COLO829 (cell line): ENCODE measurements at places on chromosomes 5 and 9.

DNA sequence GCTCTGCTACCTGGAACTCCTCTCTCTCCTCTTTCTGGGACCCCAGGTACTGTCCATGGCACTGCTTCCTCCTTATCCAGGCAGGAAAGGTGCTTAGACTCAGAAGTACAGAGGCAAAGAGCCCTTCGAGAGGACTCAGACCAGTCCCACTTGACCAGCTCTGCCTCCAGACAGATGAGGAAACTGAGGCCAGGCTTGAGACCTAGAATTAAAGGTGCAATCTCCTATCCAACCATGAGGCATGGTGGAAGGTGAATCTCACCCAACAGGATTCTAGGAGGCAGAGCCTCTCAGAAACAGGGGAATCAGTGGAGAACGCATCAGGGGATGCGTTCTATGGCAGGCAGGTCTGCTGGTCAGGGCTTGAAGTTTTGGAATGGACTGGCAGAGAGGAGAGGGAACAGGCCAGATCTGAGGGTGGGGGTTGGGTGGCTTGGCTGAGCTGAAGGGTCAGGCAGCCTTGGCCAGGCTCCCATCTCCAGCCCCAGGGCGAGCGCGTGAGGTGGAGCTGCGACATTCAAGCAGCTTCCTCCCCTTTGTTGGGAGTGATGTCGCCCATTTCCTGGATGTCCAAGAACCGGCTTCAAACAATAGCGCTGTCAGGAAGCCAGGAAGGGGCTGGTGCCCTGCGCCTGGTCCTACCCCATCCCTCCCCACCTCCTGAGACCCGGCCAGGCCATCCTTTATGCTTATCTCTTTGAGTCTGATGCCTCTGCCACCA lies 26.2 kb downstream of the NDUFA8 start:
- no peak for DNase-seq

GRCh38 chr5:147927901-147928300 lies 21.6 kb upstream of the C5orf46 start:
- no peak for DNase-seq

- DNase-seq = no peak
These were observed 8.8 kb upstream of the NHP2 start for GRCh38 chr5:178162481-178162880.

DNA sequence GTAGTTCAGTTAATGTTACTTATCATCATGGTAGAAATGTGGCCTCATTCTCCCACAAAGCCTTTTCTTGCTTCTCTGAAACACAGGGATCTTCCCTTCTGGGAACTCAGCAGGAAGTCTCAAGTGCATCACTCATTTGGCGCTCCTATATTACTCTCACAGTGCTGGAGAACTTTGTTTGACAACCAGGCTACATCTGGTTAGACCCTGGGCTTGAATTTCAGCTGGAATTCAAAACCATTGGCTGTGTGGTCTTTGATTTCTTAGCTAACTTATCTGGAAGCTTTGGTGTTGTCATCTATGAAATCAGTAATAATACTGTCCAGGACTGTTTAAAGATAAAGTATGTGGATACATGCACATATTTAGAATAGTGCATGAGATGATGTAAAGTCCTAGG lies 1777.1 kb downstream of the MAT2B start:
- no peak for DNase-seq

DNA sequence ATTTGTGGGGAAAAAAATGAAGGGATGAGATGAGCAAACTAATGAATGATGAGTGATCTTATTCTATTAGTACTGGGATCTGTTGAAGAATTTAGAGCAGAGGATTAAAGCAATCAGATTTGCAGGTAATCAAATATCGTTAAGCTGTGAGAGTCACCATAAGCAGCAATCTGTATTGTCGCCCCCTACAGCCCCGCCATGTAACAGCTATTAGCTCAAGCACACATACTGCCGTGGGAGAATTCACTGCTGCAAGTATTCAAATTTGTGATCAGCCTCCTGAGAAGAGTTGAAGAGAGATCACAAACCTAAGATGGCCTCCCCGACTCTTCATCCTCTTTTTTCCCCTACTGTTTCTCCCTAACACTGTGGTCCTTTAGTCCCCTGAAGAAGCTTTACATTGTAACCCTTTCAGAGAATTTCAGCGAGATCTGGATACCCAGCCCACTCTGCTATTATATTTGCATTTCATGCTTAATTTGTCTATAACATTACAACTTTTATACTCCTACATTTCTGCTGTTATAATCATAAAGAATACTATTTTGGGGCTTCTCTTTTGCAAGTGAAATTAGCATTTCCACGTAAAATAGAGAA lies 28.5 kb upstream of the PHF24 start:
- peak; percentile 29 for DNase-seq

- peak; percentile 13 for DNase-seq
These were observed 242.1 kb downstream of the HCN1 start for GRCh38 chr5:45454114-45454513.

GRCh38 chr5:68432682-68433081 lies 217.1 kb downstream of the PIK3R1 start:
- DNase-seq = no peak

DNA sequence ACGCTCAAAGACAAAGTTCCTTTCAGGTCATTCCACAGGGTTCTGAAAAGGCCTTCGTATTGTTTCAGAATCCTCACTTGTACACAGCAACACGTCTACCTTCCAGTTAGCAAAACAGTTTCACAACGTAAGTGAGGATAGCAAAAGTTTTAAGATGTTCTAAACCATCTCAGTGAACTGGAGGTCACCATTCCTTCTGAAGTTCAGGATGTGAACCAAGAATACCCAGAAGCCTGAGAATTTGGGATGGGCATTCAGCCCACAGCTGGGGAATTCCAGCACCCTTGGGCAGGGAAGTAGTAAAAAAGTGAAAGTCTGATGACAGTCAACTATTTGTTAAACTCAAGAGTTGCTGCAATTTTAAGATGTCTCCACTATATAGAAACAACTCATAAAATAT lies 224.5 kb downstream of the BNC2 start:
- DNase-seq = no peak

DNA sequence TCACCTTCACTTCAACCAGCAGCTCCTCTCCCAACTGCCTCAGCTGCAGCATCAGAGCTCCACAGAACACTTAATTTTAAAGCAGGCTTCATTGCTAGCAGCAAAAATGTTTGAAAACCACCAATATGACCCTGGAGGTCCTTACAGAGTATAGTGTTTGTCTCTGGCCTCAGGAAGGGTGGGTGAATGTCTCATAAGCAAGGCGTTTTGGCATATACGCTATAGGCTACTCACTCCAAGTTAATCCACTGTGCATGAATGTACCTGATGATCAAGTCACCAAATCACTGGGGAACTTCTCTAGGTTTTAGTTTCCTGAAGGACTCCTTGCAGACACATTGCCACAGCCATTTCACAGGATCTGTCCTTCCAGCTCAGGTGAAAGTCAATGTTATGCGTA lies 125.3 kb downstream of the GABBR2 start:
- no peak for DNase-seq

DNA sequence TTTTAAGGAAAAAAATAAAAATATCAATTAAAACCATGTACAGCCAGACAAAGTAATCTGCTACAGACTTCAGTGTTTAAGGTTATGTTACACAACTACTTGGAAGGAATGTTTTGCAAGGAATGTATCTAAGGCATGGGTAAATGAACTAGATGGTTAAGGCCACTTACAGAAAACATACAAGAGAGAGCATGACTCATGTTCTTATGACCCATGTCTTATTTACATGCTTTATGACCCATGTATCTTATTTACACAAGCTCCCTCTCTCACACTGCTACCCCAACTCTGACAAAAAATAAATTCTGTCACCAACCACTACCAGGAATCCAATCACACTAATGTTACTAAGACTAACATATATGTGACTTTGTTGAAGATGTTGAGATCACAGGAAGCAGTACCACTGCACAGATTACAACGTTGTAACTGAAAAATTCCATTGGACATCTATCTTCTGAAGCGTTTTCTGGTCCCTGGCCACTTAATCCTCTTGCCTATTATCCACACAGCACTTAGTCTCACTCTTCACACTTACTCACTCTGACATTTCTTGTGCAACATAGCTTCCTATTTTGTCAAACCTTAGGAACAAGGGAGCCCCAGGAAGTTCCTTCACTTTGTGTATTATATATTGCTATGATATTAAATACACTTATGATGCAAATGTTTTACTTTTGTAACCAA lies 1630.1 kb upstream of the C9orf72 start:
- DNase-seq = no peak

DNA sequence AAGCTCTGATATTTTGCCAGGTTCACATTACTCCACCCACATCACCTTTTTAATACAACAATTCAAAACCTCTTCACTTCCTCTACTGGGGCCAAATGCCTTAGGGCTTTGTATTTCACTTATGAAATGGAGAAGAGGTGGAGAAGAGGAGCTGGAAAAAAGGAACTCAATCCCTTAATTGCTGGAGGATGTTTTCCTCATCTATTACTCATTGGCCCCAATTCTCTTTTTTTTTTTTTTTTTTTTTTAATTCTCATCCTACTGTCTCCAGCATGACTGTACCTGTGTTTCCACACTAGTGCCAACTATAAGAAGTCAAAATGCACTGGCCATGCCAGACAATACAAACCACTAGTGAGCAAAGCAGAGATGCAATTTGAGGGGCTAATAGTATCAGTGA lies 20.9 kb downstream of the FAM13B start:
- DNase-seq = no peak

GRCh38 chr9:12723409-12724028 lies 30.3 kb downstream of the TYRP1 start:
- no peak for DNase-seq

GRCh38 chr5:9505225-9505624 lies 40.6 kb downstream of the SEMA5A start:
- peak; percentile 24 for DNase-seq

GRCh38 chr5:54884195-54884536 lies 101.2 kb downstream of the ESM1 start:
- DNase-seq = no peak

GRCh38 chr5:1594357-1595106 lies 70.8 kb upstream of the LPCAT1 start:
- no peak for DNase-seq

DNA sequence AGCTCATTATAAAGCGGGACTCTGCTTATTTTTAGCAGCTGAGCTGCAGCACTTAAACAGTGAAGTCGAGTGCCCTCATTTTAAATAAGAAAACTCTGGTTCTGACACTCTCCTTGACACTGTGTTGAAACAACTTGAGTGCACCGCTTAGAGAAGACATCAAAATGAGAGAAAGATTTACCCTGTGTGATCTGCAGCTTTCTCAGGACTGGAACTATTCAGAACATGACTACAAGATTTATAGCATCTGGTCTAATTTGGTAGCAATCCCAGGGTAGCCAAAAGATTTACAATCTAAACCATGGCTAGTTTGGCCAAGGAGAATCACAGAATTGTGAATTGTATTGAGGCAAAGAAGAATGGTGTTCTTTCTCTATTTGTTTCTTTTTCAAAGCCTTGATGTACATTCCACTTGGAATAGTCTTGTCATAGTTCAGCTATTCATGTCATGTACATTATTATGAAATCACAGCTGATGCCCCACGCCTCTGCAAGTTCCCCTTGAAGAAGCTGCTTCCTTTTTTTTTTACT lies 38.7 kb downstream of the PLEKHG4B start:
- no peak for DNase-seq

GRCh38 chr5:123156577-123157296 lies 67.7 kb downstream of the PRDM6 start:
- peak; percentile 41 for DNase-seq

DNA sequence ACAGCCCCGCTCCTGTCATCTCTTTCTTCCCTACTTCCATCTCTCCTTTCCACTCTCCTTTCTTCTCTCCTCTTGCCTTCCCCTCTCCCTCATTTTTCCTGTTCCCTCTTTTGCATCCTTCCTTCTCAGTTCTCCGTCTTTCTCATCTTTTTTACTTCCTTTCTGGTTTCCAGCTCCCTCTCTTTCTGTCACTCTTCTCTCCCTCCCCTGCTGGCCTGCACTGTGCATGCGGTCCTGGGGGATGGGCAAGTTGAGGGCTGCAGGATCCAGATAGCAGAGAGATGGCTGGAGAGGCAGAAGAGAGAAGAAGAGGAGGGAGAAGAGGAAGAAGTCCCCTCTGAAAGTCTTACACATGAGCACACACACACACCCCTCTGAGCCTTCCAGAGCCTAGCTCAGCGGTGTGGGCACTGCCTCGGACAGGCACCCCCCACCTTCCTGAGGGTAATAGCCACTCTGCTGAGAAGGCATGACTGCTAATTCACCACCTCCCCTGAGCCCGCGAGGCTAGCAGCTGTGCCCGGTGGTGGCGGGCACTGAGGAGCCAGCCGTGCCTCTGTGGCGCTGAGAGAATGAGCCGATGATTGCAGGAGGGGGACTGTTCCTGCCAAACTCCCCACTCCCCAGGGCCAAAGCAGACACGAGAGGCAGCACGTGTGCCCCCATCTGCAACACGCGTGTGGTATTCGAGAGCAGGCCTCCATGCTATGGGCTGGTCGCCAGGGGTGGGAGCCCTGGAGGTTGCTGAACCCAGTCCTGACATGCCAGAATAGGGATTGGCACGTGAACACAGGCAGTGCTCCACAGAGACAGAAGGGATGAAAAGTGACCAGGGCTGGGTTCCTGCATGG lies 3.7 kb upstream of the CAMK2A start:
- no peak for DNase-seq

- no peak for DNase-seq
These were observed 58.1 kb downstream of the LRSAM1 start for GRCh38 chr9:127509261-127509954.

- no peak for DNase-seq
These were observed 74.3 kb upstream of the STXBP1 start for GRCh38 chr9:127537792-127538191.

GRCh38 chr9:97904725-97905124 lies 17.6 kb downstream of the TRMO start:
- DNase-seq = no peak

GRCh38 chr9:89454498-89455355 lies 43.2 kb downstream of the SEMA4D start:
- no peak for DNase-seq

DNA sequence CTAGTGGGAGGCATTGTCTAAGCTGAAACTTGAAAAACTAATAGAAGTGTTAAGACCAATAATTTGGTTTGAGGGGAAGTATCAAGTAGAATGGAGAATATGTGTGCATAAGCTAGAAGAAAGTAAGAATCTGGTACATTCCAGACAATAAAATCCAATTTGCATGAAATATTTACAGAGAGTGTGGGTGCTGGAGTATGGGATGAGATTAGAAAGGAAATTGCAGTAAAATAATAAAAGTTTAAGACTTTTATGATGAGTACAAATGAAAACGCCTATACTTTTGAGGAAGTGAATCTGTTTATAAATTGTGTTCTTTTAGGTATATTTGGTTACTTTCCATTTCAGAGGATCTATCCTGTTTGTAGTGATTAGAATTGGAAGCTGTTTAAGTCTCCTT lies 165.4 kb upstream of the TNC start:
- no peak for DNase-seq

GRCh38 chr5:164027738-164028137 lies 522.3 kb downstream of the MAT2B start:
- no peak for DNase-seq
